ENCODE measurements at places on chromosomes 2 and 18.

DNA sequence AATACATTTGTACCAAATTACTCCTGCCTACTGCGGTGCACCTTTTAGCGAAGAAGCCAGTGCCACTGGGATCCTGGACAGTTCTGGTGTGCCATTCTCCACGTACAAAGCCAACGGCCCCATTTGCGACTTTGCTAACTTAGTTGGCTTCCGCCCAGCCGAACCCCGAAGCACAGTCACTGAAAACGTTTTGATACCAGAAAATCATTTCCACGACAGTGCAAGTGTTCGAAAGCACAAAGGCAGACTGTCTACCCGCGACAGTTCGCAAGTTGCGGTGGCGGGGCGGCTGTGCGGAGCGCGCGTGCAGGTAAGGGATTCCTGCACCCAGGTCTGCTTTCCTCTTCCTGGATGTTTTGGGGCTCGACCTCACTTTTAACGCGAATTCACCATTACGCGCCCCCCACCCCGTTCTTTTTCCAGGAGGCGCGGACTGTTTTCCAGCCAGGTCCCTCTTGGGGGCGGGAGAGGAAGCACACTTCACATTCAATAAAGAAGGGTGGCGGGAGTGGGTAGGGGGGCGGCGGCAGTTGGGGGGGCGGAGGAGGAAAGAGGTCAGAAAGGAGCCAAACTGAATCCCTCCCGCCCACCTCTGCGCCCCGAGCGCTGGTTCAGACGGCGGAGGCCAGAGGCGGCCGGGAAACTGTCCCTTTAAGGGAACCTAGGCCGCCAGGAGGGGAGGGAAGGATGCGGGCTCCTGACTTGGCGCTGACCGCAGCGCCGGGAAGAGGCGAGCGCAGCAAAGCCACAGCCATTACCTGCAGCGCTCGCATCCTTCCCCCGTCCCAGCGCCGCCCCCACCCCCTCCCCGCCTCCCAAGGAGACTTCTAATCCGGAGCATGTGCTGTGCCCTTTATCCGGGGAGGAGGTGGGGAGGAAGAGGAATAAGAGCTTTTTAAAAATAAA lies 107.4 kb upstream of the KCTD1 start:
- peak; percentile 21 for DNase-seq

GRCh38 chr18:74478880-74479279 lies 17.3 kb upstream of the CNDP2 start:
- peak; percentile 54 for DNase-seq

DNA sequence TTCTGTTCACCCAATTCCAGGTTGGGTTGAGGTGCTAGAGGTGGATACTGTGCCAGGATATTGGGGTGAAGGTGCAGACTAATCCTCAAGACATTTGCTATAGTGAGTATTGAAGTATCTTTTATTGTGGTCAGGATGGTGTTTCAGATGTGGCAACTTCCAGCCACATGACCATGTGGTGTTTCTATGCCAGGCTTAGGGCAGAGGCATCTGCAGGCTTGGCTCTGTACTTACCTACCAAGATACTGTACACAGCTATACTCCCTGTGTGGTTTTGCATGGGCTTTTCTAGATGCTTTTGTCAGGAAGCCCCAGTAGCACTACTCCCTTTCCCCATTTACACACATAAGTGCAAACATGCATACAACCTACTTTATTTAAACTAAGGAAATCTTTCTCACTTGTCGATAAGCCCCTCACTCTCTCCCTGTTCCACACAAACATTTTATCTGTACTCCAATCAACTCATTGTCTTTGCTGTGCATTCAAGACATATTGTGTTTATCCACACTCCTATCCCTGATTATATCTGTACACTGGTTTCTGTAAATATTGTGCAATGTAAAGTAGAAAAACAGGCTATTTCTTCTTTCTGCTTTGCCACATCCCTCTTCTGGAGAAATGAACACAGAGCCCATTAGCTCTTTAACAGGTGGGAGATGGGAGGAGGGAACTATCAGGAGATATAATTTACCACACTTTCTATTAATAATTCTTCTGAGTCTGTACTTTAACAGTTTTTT lies 12.3 kb downstream of the ARL6IP6 start:
- DNase-seq = peak; percentile 39

DNA sequence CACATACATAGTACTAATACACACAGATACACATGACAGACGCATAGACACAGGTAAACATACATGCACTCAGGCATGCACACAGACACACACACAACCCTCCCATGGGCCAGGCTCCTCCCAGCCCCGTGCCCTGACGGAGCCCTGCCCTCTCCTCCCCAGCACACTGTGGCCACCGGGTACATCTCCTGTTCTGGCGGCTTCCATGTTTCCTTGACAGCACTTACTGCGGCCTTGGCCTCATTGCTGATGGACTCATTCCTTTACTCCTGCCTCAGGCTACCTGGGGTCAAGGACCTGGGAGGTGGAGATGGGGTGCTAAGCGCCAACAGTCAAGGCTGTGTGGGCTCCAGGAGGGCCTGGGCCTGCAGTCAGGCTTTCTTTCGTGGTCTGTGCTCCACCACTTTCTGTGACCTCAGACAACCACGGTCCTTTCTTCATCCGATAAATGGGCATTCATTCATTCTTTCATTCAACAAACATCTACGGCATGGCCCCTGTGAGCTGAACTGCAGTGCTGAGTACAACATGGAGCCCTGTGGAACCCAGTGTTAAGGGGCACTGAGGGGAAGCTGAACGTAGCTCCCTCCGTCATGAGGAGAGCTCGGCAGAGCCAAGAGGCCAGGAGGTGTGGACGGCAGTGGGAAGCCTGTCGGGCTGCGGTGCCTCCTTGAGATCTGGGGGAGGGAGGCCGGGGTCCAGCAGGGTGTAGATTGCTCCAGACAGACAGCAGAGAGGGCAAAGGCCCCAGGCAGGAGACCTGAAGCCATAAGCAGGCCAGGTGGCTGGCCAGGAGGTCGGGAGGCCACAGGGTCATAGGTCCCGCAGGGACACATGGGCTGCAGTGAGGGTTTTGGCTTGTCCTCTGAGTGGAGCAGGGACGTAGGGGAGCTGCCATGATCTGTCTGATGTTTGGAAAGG lies 190.4 kb upstream of the HDAC4 start:
- DNase-seq = no peak

DNA sequence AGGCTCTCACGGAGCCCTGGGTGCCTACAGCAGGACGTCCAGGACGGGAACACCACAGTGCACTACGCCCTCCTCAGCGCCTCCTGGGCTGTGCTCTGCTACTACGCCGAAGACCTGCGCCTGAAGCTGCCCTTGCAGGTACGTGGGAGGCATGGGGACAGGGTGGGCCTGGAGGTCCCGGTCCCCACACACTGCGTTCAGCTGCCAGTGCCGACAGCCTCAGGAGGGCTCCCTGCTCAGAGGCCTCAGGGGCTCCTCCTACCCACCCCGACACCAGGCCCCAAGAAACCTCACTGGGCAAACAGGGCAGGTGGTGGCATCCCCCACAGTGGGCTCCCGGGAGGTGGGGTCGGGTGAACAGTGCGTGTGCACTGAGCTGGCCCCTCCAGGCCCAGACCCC lies 10.8 kb downstream of the ANO7 start:
- DNase-seq = no peak

DNA sequence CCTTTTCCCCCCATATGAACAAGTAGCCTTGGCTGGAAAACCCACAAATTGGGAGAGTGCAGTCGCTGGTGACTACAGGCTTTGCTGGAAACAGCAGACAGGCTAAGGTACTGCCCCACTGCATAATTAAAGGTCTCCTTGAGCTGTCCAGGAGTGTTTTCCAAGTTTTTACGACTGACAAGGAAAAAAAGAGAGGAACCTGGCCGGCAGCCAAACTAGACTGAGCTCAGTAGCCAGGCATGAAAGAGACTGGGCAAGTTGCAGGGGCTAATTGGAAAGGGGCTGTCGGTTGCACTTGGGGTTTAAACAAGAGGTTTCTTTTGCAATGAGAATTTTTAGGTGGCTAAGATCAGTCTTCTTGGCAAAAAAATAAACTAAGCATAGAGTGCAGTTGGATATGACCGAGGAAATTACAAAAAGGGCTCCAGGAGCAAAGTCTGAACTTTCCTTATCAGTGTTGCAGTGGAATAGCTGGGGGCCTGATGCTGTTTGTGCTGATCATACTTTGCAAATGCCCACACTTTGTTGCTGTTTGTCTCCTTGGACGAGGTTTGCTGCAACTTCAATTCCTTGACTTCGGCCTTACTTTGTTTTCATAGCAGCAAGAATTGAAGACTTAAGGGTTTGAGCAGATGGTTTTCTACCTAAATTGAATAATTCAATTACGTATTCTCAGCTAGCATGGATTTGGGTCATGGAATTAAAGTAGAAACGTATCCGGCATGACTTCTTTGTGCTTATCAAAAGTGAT lies 2.1 kb downstream of the GULP1 start:
- peak; percentile 51 for DNase-seq

DNA sequence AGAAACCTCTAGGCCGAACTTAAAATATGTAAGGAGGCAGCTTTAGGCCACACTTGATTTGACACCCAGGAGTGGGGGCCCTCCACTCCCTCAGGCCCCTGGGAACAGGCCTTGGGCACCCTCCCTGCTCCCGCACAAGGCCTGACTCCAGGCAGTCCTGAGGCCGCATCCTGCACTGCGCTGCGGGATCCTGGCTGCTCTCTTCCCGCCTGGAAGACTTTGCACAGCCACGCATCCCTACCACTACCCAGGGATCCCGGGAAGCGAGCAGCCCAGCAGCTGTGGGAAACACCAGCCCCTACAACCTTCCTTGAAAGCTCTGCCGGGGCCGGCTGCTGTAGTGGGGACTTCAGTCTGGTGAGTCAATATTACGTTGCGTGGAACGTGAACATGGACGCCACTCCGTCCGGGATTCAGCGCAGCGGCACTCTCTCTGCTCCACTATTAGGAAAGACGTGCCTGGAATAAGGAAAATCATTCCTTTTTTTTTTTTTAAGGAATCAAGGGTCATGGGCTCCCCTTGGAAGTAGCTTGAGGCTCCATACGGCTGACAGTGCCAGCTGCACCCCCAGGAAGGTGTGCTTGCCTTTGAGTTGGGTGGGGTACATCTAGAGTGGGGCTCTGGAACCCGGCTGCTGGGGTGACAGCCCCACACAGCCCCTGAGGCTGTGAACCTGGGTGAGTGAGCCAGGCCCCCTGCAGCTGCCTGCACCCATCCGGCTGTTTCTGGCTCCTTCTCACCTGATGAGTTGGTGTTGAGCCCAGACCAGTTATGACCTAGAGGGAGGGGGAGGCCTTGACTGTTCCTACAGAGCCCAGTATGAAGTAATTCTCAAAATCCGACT lies 119.2 kb upstream of the TMEM18 start:
- no peak for DNase-seq

GRCh38 chr2:47033102-47033880 lies 117.7 kb upstream of the MCFD2 start:
- peak; percentile 55 for DNase-seq

DNA sequence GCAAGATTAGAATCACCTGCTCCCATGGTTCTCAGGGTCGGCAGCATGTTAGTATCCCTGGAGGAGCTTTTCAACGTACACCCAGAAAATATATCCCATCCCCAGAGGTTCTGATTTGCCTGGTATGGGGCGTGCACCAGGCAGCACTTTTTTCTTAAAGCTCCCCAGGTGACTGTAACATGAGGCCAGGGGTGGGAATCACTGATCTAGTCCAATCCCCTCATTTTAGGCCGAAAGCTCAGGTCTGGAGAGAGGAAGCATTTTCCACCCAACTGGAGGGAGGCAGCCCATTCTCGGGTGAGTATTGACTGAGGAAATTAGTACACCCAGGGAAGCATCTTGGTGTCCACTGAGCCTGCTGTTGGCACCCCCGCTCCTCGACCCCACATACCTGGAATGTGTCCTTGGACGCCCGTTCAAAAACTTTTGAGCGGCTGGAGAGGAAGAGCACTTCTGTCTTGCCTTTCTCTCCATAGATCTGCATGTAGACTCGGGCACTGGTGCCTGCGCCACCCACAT lies 94.3 kb downstream of the LOXHD1 start:
- no peak for DNase-seq

- peak; percentile 57 for DNase-seq
Observed at GRCh38 chr2:67663776-67664175, 266.6 kb downstream of the ETAA1 start.

GRCh38 chr18:58898010-58898799 lies 33.5 kb downstream of the ZNF532 start:
- no peak for DNase-seq

GRCh38 chr2:68031043-68031442 lies 31.8 kb downstream of the C1D start:
- DNase-seq = no peak

DNA sequence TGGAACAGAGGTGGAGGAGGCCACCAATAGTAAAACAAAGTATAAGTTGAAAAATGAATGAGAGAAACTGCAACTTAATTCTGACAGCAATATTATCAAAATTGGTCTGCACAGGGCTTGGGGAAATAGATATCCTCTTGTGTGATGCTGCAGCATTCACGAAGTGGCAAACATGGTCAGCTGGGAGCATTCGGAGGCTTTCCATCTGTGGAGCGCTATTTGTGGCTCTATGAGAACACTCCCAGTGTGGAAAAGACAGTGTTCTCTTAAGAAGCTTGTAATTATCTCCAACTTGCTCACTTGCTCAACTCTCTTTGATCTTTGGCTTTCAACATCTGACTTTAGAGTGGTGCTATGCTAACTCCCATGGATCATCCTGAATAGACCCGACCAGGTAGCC lies 3.1 kb upstream of the FLACC1 start:
- no peak for DNase-seq

DNA sequence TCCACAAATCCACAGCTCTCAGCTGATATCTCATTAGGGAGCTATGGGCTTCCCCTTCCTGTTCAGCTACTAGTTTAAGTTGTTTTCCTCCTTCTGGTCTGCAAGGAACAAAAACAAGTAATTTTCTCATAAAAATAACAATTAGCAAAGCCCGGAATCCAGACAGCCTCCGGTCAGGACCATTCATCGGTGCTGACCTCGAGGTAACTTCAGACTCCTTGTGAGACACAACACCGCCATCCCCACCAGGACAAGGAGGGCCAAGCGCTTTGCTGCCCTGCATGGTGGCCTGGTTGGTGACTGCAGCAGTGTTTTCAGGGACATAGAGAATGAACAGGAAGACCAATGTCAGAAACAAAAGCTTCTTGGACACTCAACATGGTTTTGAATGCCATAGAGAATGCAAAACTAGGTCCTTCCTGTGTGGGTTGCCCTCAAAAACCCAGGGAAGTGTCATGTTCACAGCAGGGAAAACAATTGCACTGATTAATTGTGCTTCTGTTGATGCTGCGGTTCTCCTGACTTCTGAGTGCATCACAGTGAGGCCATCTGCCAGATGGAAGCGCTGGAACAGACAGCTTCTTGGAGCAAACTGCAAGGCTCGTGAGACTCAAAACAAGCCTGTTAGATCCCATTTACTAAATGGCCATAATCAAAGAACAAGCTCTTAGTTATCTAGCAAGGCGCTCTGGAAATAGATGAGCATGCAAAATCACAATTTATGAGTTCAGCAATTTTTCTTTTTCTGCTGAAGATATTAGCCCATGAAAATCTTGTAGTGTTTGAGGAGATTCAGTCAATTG lies 77.1 kb downstream of the HS1BP3 start:
- DNase-seq = peak; percentile 84

DNA sequence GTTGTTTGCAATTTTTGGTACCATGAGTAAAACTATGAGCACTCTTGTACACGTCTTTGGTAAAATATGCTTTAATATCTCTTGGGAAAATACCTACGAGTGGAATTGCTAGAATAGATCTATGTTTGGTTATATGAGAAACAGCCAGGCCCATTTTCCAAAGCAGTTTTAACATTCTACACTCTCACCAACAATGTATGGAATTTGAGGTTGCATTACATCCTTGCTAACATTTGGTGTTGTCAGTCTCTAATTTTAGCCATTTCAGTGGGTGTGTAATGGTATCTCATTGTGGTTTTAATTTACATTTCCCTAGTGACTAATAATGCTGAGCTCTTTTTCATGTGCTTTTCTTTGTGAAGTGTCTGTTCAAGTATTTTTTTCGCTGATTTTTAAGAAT lies 118.9 kb upstream of the TCF4 start:
- peak; percentile 93 for DNase-seq
